ENCODE measurements at places on chromosomes 2 and 18. TPM values are rescaled to one million over a fixed set of nuclear protein-coding genes. Genes with fewer than 3 reads are reported as not detected.

SCG2 gene
- total RNA-seq: not detected

CCDC74B gene
- total RNA-seq: not detected

DNA sequence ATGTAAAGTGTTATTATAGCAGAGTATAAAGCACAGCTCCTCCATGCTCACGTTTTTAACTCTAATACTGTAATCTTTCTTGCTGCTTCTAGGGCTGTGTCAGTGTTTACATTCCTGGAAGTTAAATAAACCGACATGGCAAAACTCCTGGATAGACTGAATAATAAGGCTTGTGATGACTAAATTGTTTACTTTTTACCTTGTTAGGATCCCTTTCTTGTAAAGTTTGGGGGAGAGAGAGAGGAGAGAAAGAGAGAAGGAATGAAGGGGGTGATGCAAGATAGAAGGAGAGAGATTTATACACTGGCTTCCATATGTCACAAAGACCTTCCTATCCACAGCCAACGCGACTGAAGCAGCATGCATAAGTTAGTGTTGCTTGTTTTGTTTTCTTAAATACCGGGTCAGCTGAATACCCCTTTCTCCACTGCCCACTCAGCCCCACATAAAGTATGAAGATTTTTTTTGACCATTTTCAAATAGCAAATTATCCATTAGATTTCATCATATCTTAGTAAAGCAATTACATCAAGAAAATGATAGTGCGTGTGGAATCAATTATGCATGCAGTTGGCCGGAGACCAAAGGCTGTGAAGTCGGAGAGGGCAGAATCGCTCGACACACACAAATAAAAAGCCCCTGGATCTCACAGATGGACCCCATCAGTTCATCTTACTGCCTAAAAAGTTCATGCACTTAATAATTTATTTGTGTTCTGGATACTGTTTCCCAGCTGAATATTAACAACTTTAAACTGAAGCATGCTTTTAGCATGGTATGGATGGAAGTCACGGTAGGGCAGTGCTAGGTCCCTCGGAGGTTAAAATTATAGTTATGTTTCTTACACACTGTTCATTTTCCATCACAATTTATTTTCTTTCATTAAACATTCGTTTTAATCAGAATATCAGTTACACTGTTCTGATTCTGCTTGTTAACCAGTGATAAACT is 20.1 kb downstream of the BCL11A start:
- DNase-seq: no peak

DNA sequence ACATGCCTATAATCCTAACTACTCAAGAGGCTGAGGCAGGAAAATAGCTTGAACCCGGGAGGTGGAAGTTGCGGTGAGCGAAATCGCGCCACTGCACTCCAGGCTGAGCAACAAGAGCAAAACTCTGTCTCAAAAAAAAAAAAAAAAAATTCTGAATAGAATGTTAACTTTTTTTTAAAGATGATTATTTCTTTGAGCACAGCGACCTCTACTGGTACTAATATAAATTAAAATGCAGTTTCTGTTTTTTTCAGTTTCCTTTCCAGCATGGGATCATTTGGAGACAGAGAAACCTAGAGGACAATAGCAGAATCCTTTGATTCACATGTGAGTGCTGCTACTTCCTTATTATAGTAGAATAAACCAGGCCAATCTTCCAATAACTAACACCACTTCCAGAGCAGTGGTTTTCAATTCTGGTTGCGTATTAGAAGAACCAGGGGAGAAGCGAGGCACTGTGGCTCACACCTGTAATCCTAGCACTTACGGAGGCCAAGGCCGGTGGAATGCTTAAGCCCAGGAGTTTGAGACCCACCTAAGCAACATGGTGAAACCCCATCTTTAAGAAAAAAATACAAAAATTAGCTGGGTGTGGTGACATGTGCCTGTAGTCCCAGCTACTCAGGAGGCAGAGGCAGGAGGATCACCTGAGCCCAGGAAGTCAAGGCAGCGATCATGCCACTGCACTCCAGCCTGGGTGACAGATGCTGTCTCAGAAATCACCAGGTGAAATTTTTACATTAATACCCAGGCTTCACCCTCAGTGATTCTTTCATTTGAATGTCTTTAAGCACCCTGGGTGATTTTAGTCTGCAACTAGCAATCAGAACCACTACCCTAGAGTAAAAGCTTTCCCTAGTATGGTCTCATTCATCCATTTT is 10.1 kb downstream of the SRSF7 start:
- DNase-seq: no peak

- DNase-seq: no peak
These were observed 90.0 kb upstream of the GULP1 start for GRCh38 chr2:188201639-188202038.

ALKAL2 gene
- 2.5 TPM for total RNA-seq

DNA sequence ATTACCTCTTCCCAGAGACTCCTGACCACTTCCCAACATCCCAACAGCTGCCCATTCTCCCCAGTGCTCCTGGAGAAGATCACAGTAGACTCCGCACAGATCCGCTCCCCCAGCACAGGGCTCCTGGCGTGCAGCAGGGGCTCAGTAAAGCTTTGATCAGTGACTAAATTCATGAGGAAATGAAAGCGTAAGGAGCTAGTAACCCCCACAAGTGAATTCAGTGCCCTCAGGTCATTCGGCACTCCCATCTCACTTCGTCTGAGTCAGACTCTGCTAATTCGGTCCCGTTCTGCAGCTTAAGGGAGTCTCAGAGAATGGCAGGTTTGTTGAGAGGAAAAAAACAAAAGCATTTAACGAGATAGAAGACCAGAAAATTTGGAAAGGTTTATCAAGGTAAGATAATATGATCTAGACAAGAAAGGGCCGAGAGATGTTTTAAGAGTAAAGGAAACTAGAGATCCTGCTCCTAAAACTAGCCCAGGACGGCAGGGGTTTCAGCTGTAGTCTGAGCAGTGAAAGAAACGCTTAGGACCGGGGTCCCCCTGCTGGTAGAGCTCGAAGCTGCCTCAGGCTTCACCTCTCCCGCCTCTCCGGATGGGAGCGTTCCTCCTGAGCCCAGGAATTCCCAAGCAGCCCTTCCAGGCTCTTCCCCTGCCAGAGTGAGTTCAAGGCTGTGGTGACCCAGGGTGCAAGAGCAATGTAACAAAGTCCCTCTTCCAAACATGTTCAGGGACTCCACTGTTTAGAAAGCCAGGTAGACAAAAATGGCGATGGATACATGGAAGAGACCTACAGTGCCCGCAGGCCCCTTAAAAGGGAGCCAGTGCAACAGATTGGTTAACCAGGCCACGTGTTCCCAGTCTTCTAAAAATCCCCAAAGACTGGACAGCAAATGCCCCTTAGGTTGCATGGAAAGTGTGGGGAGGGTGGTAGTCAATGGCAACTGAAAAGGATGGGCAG is 127.3 kb downstream of the DNER start:
- DNase-seq: peak; percentile 71

GRCh38 chr2:25698752-25699151 is 25.4 kb upstream of the DTNB start:
- DNase-seq: no peak

ATOH8 gene
- 28.0 TPM for total RNA-seq

DNA sequence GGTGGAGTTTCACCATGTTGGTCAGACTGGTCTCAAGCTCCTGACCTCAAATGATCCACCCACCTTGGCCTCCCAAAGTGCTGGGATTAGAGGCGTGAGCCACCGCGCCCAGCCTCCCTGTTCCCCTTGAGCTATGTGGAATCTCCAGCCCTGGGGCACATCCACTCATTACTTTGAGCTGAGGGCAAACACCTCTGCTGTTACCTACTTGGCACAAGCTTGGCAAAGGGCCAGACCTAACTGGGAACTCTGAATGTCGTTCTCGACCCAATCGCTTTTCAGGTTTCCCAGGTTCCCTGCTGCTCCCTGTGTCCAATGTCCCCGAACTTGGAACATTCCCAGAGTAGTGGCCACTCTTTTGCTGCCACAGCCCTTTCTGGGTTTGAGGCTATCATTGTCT is 40.6 kb downstream of the CHST10 start:
- DNase-seq: no peak

DNA sequence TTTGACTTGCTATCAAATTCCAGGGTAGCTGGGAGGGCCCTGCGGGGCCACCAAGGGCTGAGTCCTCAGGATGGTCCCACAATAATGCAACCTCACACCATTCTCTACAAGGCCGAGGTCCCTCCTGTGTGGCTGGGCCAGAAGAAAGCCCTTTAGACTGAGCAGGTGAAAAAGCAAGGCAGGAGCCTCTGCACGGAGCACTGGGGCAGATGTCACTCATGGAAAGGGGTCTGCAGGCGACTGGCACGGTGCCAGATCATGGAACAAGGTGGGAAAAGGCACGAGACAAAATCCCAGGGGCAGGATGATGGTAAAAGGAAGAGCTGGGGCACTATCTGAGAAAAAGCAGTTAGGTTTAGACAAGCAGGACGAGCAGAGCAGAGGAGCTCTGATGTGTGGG is 16.1 kb downstream of the HJURP start:
- DNase-seq: peak; percentile 37

MPV17 gene
- total RNA-seq: 18.3 TPM

DNA sequence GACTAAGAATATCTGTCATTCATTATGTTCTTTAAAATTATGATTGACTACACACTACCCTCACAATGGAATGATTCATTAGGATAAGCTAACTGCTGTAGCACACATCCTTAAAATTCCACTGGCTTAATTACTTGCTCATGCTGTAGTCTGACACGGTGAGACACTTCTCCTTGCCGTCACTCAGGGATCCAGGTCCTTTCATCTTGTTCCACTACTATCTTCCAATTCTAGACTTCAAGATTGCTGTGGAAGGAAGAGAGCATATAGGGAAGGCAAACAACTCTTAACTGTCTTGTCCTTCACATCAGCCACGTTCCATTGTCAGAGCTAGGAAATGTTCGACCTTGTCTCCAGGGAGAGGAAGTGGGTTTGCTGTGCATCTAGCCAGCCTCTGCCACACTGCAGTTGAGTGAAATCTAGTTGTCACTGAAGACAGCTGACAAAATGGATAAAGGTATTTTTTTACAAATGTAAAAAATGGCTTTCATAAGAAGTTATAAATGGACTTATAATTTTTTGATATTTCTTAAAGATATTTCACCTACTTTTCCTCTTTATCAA is 30.1 kb downstream of the GREB1L start:
- no peak for DNase-seq

MRPS9 gene
- total RNA-seq: 13.5 TPM

DNA sequence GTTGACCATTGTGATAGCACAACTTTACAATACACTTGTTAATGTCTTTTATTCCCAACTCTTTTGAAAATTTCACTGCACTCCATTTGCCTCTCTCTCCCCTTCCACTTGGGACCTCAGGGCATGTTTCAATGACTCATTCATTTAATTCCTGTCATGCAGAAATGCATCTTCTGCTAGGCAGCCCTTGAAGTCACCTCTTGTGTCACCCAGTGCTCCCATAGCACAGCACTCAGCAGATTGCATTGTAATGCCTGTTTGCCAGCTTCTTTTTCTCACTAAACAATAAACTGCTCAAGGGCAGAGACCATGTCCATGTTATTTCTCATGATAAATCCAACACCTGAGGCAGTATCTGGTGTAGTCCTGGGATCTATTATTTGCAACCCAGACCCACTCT is 85.9 kb upstream of the ACSL3 start:
- DNase-seq: no peak

UGT1A5 gene
- total RNA-seq: 4.6 TPM

DNA sequence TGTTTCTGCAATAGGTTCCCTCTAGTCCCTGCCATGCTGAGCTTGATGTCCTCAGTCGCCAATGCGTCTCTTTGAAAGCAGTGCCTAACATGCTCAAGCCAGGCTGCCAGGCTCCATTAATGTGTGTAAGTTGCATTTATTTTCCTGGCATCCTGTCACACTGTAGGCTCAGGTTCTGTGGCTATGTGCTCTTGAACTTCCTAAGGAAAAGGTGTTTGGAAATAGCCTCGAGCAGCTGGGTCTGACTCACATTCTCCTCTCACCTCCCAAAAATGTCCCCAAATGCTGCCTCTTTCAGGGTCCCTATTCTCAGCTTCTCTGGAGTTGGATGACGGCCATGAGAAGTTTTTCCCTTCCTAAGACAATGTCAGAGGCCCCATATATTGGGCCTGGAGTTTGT is 58.0 kb upstream of the SLC14A2 start:
- no peak for DNase-seq

- no peak for DNase-seq
These were observed 149.3 kb downstream of the CSRNP3 start for GRCh38 chr2:165618806-165619205.

DNA sequence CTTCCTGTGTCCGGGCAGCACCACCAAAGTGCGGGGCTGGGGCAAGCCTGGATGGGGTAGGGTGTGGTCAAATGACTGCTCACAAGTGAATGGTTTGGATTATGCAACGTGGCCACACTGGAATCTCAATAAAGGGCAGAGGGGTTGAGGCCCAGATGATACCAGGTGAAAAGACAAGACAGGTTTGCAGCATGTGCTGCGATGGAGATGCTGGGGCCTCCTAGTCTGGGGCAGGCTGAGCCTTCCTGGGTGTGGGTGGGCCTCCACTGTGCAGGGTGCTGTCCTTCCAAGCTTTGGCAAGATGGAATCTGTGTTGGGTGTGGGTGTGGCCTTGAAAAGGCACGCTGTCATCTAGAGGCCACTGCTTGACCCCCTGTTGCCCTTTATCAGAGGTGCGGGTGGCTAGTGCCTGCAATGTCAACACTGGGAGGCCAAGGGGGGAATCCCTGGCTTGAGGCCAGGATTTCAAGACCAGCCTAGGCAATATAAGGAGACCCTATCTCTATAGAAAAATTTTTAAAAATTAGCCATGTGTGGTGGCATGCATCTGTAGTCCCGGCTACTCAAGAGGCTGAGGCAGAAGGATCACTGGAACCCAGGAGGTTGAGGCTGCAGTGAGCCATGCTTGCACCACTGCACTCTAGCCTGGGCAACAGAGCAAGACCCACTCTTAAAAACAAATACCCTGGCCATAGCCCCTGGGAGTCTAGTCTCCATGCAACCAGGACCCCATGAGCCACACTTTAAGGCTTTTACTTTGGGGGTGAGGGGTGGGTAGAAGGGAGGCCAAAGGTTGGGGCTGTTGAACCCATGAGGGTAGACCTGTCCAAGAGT is 13.8 kb downstream of the RRM2 start:
- no peak for DNase-seq

DNA sequence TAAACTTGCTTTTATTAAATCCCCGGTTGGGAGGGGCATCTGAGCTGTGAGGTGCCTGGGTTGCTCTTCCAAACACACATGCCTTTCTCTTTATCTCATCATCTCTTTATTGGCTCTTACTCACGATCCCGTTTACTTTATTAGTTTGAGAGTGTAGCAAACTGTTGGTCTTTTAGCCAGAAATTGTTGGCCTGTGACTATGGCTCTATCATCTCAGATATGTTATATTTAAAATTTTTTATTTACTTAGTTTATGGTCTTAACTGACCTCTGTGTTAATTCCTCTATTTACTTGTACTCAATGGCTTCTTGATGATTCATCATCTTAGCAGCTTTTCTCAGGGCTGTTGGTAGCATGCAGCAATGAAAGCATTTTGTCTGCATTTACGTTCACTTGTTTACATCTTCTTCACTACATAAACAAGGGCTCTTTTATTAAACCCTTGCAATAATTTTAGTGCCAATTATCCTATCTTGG is 408.4 kb downstream of the HRH4 start:
- DNase-seq: no peak

TLX2 gene
- 0.08 TPM for total RNA-seq

- DNase-seq: peak; percentile 19
These were observed 30.0 kb downstream of the HJURP start for GRCh38 chr2:233824373-233824772.

ZSWIM2 gene
- not detected for total RNA-seq

CYS1 gene
- total RNA-seq: 0.65 TPM
